Stimulated activated CD4-positive, alpha-beta T cell treated with anti-CD3 and anti-CD28 coated beads, Interleukin-12 subunit alpha, Interleukin-12 subunit beta, amount 100 ng/mL, for 48 hours (primary cell): ENCODE measurements at places on chromosomes 7 and 10.
A peak's percentile ranks its signal among the peaks of the same experiment; 100 is the strongest.

DNA sequence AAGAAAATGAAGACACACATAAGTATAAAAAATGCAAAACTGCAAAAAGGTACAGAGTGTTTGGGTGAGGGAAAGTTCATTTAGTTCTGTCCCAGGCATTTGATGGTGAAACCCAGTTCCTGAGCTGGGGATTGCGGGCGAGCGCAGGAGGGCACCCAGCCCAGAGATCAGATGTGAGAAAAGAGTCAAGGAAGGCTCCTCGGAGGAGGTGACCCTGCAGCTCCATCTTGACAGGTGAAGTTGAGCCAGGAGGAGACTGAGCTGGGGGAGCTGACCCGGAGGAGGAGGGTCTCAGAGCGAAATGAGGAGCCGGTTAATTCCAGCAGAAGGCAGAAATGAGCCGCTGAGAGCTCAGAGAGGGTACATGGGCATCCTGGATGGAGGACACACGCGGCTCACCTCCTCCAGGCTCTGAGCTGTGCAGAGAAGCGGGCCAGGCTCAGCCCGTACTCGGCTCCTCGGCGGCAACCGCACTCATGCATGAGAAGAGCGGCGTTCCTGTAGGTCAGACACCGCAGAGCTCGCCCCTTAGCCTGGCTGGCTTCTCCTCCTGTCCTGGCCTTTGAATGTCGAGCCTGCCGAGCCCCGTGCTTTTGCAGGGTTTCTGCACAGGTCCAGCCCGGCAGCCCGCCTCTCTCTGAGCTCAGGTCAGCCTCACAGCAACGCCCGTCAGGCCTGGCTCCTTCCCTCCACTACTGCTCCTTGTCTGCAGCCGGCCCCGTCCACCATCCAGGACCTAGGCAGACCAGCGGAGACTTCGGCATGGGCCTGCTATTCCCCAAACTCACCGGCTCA lies 9.5 kb upstream of the RAMP3 start:
- no peak for DNase-seq

DNA sequence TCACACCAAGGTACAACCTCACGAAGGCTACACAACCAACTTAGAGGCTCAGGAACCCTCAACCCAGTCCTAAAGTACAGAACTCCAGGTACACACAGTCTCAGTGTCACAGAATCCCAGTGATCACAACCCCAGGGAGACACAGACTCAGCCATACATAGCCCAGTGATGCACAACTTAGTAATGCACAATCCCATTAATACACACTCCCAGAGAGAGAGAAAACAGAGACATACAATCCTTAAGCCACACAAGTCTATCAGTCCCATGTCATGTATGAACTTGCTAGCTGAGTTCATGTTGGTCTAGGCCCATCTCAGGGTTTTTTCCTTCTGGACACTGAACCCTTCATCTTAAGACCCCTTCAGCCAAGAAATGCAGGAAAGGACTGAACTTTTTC lies 4.6 kb downstream of the KCNIP2 start:
- DNase-seq, result no peak

GRCh38 chr10:101676565-101676964 lies 18.4 kb downstream of the FBXW4 start:
- DNase-seq, result no peak

- no peak for DNase-seq
These were observed 26.5 kb downstream of the MPP7 start for GRCh38 chr10:28276384-28276783.

DNA sequence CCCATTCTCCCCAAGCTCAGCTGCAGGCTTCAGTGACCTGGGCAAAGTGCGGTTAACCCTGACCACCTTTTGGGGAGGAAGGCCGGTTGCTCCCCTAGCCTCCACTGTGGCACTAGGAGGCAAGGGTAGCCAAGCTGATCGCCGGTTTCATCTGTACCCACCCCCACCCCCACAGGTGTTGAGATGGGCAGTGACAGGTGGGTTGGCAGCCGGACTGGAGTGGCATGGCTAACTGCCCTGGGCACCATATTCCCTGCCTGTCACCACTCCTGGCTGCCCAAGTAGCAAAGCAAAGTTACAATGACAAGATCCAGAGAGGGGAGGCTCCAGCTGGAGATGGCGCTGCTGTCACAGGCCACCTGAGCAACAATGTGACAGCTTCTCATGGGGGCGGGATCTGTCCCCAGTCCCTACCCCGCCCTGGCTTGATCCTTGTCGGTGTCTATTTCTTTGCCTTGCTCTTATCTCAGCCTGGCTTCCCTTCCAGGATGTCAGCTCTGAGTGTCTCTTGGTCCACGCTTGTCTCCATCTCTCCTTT lies 27.0 kb upstream of the BMS1 start:
- no peak for DNase-seq

DNA sequence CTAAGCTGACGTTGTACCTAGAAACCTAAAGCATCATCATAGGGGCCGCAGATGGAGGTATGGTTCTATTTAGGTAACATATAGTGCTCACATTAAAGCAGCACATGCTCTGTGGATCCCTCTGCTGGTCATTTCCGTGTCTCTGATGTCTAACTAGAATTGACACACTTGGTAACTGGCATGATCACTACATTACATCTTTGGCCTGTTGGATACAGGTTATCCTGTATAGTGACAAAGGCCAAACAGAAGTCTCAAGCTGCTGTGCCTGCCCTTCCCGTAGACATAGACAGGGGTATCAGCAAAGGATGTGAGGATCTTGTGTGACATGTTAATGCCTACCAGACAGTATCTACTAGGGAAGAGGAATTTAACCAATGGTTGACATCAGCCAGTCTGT lies 51.2 kb downstream of the KIF5B start:
- DNase-seq, result peak; percentile 12

GRCh38 chr7:95238252-95238943 lies 85.9 kb downstream of the PON1 start:
- DNase-seq, result no peak

DNA sequence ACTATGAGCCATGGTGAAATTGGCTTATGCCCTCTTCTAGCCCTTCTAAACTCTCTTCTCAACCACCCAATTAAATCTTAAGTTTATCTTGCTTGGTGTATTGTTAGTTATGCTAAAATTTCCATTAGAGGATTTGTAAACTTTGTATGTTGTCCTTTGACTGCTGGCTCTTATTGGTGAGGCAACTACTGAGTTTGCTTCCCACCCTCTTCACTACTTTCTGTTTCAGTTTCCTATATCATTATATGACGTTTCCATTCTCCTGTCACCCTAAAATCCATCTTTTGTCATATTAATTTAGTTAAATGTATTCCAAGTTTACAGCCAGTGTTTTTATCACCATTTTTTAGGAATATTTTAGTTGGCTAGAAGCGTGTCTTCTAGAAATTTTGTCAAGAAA lies 80.9 kb upstream of the VWC2 start:
- no peak for DNase-seq

GRCh38 chr7:111384065-111384891 lies 178.0 kb downstream of the IMMP2L start:
- DNase-seq, result no peak
